ENCODE measurements at places on chromosomes 7 and 10.

- no peak for DNase-seq
These were observed at the start of gene SLC13A4 for GRCh38 chr7:135728136-135728669. TSS of gene SLC13A4 (minus strand) at chr7:135728186. CDS start at chr7:135727496, 690 bp downstream.

- DNase-seq, result no peak
These were observed 73.8 kb downstream of the CUL1 start for GRCh38 chr7:148772297-148773089.

DNA sequence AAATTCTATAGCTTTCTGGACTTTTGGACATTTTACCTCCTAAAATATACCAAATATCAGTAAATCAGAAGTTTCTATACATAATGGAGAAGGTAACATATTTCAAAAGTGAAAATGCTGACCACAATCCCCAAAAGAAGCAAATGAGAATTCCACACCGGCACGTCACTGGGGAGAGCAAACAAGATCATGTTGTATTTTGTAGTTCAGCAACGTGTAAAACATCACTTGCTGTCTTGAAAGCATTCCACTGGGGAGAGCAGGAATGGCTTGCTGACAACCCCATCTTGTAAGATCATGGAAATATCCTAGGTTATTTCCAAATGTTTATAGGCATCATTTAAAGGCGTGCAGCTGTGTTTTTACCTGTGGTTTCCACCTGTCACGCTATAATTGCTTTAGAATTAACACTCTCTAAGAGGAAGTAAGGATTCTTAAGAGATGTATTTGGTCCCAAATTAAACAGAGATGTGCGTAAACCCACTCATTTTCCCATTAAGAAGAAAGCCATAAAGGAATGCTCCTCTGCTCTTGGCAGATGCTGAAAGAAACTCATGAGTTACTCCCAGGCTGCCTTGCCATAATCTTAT is 397.1 kb upstream of the POT1 start:
- no peak for DNase-seq

GRCh38 chr10:53358536-53358935 is 586.0 kb upstream of the MBL2 start:
- DNase-seq, result no peak

GRCh38 chr7:151999424-152000090 is 25.9 kb upstream of the GALNT11 start:
- DNase-seq, result no peak

DNA sequence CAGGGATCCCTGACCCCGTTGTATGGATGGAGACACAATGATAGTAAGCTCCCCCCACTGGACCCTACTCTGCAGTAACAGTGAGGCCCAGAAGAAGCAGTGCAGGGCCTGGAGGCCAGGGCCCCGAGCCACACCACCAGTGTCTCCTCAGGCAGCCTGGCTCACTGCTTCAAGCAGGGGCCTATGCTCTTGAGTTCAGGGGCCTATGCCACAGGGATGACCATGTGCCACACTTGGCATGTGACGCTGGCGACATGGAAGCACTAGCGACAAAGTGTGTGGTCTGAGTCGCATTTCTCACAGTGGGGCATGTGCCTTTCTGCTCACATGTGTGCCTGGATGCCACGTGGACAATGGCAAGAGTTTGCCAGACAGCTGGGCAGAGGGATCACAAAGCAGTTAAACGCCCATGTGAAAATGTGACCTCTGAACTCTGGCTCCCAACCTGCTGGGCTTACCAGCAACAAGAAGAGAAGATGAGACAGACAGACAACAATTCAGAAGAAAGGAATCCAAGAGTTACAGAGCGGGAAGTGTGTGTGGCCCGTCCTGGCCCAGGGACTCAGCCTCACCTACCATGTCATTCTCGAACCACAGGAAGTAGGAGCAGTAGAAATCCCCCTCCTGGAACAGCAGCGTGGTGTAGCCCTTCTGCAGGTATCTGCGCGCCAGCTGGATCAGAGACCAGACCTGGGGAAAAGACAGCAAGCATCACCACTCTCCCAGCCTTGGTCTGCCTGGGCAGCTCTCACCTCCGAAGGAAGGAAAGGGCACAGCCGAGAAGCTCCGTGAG is 4.7 kb upstream of the PYROXD2 start:
- no peak for DNase-seq

DNA sequence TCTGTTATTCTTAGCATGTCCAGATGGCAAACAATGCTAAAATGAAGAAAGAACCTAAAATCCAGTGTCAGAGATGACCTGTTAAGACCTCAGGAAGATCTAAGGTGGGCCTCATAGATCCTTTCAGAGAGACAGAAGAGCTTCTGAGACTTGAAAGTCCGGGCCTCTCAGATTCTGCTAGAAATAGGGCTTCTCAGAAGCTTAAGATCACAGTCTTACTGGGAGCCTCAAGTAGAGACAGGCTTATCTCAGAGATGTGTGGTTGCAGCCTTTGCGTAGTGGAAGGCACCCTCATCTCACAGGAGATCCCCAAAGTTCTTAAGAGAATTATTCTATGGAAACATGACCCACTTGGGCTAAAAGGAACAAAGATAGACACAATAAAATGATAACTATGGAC is 642.8 kb downstream of the TNS3 start:
- DNase-seq, result no peak

DNA sequence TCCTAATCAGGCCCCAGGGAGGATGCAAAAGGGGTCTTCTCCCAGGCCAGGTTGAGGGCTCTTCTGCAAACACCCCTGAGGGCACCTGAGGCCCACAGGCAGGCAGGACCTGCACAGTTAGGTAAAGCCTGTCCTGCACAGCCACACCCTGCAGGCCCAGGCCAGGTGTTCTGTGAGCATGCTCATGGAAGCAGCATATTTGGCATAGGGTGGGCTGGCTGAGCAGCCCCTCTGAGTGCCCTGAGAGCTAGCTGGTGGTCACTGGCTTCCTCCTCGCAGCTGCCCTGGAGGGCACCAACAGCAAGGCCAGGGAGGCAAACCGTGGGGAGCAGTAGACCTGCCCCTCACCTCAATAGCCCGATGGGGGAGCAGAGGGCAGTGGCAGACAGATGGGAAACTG is 3.7 kb upstream of the RET start:
- no peak for DNase-seq

GRCh38 chr10:132005147-132005546 is 23.4 kb upstream of the BNIP3 start:
- no peak for DNase-seq

- DNase-seq, result no peak
These were observed 5.8 kb downstream of the ADO start for GRCh38 chr10:62810156-62810902.

DNA sequence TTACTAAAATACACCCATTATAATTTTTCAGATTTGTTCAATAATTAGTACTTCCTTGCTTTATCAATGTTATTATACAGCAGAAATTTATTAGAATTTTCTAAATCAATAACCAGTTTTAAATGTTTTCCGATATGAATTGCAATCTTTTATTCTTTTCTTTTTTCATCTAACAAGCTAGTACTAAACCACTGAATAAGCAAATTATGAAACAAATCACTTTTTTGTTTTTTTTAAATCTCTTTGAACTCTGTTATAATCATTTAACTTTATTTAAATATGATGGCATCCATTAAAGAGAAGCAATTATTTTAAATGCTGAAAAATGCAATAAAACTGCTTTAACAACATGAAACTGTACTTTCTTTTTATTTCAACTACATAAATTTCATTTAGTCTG is 59.7 kb downstream of the HYCC1 start:
- DNase-seq, result no peak

- no peak for DNase-seq
These were observed 327.0 kb downstream of the RNLS start for GRCh38 chr10:88256013-88256680.

- no peak for DNase-seq
These were observed 46.6 kb downstream of the RSU1 start for GRCh38 chr10:16770670-16771069.

GRCh38 chr7:22231806-22232205 is 125.1 kb downstream of the RAPGEF5 start:
- no peak for DNase-seq

DNA sequence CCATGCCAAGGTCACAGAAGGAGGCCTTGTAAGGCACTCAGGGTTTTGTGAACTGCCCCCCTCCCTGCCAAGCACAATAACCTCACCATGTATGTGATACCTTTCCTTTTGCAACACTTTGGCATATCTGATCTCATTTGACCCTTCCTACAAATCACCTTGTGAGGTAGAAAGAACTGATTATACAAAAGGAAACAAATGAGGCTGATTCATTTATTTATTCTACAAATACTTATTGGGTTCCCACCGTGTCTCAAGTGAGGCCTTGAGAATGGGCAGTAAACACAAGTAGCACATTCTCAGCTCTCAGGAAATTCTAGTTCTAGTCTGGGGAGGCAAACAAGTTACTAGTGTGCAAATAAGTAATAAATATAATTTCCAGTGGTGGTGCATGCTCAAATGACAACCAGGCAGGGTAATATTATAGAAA is 19.6 kb downstream of the PLCE1 start:
- no peak for DNase-seq

- no peak for DNase-seq
These were observed 226.3 kb upstream of the NPVF start for GRCh38 chr7:25454562-25455041.

DNA sequence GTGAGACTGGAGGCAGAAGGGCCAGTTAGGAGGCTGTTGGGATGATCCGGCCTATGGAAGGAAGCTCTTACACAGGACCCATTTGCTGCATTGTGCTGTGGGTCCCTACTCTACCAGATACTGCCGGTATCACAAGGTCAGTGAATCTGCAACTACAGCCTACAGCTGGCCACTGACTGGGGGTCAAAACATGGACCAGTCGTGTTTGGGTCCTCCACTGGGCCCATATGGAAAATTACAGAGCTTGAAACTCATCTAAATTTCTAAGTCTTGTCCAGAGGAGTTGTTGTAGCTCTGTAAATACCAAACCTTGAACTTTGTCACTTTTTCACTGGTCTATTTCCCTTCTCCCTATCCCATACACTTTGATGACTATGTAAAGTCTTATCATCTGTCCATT is 5.6 kb upstream of the NUP205 start:
- DNase-seq, result no peak

GRCh38 chr10:89076120-89076519 is 85.5 kb downstream of the FAS start:
- DNase-seq, result no peak

Measured in amygdala (tissue), 56 donors.